ENCODE measurements at places on chromosomes 4 and X.

DNA sequence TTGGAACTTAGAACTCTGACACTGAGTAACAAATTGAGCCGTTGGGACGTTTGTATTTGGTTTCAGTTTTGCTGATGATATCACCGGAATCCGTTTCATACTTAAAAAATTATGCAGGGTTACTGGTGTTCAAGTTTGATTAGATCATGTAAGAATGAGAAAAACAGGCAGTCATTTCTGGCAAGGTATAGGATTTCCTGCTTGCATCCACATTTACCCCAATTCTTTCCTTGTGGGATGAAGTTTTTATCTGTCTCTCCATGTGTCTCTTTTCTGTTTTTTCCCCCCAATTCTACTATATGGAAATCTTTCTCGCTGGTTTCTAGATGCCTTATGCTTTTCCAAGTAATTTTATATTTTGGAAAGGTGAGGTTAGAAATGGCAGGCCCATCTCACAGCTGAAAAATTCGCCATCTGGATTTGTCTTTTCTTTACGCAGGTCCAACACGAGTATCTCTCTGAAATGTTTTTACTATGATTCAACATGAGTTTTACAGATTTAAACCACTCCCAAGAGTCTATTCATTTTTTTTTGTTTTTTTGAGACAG lies 197.9 kb downstream of the SHOX start:
- DNase-seq: no peak

DNA sequence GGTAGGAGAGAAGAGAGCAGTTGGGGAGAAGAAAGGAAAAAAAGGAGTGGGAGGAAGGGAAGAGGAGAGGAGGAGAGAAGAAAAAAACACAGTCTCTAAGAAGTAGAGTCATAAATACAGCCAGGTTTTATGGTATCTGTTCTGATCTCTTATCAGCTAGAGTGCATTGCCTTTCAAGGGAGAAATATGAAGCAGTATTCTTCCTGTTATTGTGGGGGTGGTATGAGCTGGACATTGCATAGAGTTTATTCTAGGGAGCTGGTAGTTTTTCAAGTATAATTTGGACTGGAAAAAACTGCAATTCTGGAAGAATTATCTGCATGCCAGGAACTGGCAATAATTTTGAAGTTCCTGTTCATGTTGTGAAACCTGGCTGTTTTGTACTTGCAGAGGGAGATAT lies 54.9 kb upstream of the TAB3 start:
- DNase-seq: no peak

DNA sequence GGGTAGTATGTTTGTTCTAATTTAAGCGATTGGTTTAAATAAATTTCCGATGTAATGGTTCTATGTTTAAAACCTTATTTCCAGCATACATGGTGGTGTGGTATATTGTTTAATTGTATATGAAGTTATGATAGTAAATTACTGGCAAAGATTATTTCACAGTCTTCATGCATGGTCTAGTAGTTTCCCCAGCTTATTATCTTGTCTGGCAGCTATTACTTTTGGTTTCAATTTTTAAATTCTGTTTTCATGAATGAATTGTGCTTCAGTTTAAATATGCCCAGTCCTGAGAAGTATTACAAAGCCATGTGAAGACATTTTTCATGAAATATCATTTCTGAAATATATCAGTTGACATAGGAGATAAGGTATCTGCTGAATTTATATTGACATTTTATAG lies 6.3 kb downstream of the ALG13 start:
- no peak for DNase-seq

- DNase-seq: no peak
These were observed 20.3 kb upstream of the SPON2 start for GRCh38 chr4:1192493-1193205.

GRCh38 chr4:173547889-173548288 lies 17.9 kb upstream of the HAND2 start:
- no peak for DNase-seq

GRCh38 chr4:19293080-19293479 lies 958.6 kb upstream of the SLIT2 start:
- no peak for DNase-seq

DNA sequence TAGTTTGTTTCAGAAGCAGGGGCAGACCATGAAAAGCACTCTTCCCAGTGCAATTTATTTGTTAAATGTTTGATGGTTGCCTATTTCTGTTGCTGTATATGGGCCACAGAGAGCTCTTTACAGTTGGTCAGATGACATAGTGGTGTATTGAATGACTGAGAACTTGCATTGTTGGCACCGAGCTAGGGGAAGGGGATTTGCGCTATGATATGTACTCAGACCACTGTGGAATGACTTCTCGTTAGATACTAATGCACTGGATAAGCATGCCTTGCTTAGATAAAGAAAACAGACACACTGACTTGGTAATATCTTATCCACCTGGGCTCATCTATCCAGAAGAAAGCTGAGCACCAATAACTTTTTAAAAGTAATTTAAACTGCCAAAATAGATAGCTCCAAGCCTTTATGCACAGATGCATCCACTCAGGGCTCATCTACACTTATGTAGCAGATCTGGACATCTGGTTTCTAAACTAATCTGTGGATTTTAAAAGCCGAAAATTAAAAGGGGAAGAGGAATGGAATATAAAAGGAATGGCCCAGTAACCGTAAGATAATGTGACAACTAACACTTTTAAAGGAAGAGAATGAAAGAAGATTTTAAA lies 132.7 kb downstream of the GATB start:
- DNase-seq: no peak

- DNase-seq: no peak
These were observed 45.4 kb upstream of the MAGEC2 start for GRCh38 chrX:142250502-142250901.

- no peak for DNase-seq
These were observed 103.4 kb upstream of the TEX13A start for GRCh38 chrX:105323928-105324327.

DNA sequence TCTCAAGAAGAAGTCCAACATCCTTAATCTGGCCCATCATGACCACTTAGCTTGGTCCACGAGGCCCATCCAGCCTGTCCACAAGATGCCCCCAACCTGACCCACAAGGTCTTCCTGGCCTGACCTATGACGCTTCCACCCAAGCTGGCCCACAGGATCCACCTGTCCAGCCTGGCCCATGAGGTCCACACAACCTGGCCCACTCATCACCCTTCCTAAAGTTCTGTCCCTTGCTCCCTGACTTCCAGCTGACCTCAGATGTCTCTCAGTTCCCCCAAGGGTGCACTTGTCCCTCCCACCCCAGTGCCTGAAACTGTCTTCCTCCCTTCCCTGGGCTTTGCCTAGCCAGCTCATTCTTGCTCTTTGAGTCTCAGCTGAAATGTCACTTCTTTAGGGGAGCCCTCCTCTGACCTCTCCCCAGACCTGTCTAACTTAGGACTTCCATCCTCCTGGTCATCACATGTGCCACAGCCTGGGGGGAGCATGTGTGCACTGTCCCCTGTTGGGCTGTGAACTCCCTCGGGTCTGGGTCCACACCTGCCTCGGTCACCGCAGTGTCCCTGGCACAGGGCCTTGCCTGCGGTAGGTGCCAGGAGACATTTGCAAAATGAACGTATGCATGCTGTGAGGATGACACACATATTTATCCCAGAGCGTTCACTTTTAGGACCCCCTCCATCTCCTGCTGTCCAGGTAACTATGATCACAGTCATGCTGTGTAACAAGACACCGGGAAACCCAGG lies 61.7 kb downstream of the EVC start:
- no peak for DNase-seq

- DNase-seq: no peak
These were observed 15.4 kb upstream of the EDNRA start for GRCh38 chr4:147465461-147465860.

DNA sequence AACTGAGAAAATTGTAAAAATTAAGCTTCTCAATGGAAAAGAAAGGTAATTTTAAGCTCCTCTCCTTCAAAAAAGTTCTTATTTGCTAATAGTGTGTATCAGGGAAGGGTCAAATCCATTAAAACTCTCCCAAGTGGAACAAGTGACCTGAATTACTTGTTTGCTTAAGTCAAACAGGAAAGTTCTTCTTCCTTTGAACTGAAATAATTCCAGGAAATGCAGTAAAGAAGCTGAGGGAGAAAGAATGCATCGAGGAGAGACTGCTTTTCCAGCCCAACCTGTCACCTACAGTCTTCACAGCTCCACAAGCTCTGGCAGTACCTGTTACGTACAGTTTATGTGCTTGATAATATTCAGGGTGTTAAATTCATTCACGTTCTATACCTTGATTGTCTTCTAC lies 131.1 kb downstream of the KLHL8 start:
- no peak for DNase-seq

DNA sequence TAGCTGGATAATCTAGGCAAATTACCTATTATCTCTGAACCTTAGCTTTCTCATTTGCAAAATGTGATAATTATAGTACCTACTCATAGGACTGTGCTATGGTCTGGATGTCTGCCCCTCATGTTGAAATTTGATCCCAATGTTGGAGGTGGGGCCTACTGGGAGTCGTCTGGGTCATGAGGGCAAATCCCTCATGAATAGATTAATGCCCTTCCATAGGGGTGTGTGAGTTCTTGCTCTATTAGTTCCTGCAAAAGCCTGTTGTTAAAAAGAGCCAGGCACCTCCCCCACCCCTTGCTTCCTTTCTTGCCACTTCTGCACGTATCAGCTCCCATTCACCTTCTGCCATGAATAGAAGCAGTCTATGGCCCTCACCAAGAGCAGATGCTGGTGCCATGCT lies 73.9 kb downstream of the SERTM2 start:
- no peak for DNase-seq

DNA sequence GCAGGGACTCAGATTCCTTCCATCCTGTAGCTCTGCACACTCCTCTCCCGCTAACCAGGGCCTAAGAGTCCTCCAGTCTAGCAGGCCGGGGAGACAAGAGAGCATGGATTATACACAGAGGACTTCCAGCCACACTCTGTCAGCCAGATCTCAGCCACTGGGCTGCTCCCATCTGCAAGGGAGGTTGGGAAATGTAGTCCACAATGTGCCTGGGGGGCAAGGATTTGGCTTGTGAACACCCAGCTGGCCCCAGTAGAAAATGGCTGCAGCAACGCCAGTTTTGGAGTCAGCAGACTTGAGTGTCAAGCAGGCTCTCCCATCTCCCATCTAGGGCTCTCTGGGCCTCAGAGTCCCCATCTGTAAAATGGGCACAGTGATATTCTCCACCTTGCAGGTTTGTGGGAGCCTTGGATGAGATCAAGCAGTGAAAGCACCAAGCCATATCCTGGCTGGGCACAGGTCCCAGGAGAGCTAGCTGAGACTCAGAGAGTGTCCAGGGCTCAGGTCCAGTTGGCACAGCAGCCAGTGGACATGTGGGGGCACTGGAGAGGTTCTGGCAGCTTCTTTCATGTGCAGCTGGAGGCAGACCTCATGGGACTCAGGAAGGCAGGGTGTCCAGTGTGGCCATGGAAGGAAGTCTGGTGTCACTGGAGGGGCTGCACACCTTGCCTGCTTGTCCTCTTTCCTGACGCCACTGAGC lies 14.6 kb downstream of the PSAPL1 start:
- DNase-seq: no peak

DNA sequence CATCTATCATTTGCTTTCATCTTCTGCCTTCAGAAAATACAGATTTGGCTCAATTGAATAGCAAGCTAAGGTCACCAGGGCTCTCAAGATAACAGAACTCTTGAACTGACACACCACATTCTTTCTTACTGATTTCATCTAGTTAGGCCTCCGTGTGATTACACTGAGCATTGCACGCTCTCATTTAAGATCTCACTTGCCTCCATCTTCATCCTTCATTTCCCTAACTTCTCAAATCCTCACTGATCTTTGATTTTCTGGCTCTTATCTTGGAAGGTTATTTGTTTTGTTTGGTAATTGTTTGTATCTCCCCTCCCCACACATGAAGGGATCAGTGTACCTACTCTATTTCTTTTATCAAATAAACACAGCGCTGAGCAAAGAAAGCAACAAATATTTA lies 47.7 kb downstream of the MANBA start:
- no peak for DNase-seq

DNA sequence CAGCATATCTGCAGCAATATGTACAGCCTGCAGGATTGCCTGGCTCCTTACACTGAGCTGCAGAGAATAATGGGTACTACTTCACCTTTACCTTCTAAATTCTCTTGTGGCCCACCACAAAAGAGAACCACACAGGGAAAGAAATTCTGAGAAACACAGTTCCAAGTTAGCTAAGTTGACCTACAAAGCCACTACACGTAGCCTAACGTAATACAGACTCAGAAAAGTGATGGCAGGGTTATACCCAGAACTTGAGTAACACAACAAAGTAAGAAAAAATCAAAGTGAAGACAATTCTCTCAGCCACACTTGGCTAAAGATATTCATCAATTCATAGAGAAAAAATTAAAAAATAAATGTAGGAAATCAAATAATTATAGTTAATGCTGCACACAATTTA lies 26.4 kb upstream of the SRPX start:
- DNase-seq: no peak

GRCh38 chr4:139560406-139561104 lies 4.5 kb upstream of the SETD7 start:
- DNase-seq: no peak

GRCh38 chrX:46211079-46211478 lies 334.1 kb downstream of the ZNF674 start:
- no peak for DNase-seq

GRCh38 chr4:34193451-34194154 lies 2050.7 kb downstream of the ARAP2 start:
- DNase-seq: no peak

- no peak for DNase-seq
These were observed 37.7 kb downstream of the LIMCH1 start for GRCh38 chr4:41575665-41576064.

DNA sequence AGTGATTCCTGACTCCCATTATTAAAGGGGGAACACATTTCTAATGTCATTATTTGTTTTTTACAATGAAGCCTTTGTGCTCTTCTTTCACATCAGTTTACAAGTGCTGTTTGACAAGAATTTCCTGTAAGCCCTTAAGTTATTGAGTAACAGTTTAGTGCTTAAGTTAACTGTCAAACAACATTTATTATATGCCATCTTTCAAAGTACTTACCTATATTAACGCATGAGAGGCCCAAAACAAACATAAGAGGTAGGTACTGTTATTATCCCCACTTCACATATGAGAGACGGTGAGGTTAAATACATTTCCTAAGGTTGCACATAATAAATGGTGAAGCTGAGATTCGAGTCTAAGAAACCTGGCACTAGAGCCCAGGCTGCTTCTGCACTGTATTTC lies 56.0 kb upstream of the MAGED1 start:
- DNase-seq: no peak

DNA sequence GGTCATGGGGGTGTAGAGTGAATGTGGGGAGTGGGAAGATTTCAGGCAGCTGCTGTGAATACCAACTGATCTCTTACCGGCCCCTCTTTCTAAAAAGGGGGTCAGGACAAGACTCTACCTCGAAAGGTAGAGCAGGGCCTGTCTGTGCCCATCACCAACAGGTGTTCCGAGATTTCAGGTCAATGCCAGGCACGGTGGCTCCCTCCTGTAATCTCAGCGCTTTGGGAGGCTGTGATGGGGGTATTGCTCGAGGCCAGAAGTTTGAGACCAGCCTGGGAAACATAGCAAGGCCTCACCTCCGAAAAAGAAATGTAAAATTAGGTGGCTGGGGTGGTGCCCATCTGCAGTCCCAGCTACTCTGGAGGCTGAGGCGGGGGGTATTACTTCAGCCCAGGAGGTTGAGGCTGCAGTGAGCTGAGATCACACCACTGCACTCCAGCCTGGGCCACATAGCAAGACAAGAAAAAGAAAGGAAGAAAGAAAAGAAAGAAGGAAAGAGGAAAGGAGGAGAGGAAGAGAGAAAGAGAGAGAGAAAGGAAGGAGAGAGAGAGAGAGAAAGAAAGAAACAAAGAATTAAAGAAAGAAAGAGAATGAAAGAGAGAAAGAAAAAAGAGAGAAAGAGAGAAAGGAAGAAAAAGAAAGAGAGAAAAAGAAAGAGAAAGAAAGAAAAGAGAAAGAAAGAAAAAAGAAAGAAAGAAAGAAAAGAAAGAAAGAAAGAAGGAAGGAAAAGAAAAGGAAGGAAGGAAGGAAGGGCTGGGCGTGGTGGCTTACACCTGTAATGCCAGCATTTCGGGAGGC lies 50.1 kb downstream of the CRLF2 start:
- no peak for DNase-seq
